ENCODE measurements at places on chromosomes 6 and 20.

- peak; percentile 72 for DNase-seq
Observed at GRCh38 chr6:5398530-5398929, 137.2 kb downstream of the FARS2 start.

DNA sequence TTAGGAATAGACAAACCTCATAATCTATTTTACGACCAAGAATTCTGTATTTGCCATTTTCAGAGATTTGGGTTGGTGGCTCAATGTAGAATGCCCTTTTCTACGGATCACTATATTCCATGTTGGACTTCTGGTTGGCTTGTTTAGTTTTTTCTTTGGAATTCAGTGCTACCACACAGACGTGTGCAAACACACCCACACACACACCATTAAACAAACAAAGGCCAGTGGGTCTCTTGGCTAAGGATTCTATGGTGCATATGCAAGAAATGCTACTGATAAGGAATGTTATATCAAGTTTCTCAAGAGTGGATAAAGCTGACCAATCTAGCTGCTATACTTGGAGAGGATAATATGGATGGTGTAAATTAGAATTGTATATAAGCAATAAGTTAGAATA lies 8.0 kb downstream of the ABT1 start:
- DNase-seq: no peak

DNA sequence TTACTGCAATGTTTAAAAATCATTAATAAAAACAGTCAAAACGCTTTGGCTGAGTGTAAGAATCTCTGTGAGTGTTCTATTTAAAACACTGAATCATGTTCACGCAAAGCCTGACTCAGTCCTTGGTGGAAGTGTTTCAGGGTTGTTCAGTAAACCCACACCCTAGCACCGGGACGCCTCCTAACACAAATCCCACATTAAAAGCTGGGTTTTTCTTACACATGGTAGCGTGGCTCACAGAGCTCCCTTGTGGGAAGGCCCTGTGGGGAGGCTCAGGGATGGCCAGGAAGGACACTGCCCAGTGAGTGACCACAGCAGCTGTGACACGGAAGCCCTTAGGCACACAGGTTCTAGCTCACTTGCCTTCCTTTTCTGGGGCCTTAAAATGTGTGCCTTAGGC lies 80.2 kb downstream of the GMPR start:
- DNase-seq: no peak

DNA sequence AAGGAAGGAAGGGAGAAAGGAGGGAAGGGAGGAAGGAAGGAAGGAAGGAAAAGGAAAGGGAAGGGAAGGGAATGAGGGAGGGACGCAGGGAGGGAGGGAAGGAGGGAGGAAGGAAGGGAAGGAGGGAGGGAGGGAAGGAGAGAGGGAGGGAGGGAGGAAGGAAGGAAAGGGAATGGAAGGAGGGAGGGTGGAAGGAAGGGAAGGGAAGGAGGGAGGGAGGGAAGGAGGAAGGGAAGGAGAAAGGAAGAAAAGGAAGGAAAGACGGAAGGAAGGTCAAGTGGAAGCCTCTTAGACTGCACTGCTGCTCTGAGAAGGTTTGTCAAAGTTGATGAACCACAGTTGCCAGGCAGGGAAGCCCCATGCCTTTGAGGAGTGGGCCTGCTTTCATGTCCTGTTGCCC lies 324.3 kb upstream of the ZFP64 start:
- no peak for DNase-seq

GRCh38 chr6:6810727-6811126 lies 222.2 kb downstream of the LY86 start:
- DNase-seq: no peak

GRCh38 chr6:43517505-43518357 lies 842 bp downstream of the POLR1C start:
- peak; percentile 51 for DNase-seq

DNA sequence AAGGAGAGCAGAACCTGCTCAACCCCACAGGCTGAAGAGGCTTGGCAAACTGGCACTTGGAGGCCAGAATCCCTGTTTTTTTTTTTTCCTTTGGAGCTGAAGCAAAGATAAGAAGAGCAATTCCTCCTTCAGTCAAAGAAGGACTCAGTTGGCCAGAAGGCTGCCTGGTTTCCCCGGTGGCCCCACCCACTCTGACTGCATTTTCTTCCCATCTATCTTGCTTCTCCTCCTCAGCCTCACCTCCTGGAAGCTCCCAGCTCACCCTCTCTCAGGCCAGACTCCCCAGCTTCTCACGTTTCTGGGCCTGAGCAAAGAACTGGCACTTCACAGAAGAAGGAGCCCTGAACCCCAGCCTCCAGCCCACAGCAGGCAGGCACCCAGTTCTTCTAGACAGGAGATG lies 2.4 kb downstream of the LRFN2 start:
- DNase-seq: no peak
